ENCODE measurements at places on chromosomes 11 and 22.
A peak's percentile ranks its signal among the peaks of the same experiment; 100 is the strongest.

DNA sequence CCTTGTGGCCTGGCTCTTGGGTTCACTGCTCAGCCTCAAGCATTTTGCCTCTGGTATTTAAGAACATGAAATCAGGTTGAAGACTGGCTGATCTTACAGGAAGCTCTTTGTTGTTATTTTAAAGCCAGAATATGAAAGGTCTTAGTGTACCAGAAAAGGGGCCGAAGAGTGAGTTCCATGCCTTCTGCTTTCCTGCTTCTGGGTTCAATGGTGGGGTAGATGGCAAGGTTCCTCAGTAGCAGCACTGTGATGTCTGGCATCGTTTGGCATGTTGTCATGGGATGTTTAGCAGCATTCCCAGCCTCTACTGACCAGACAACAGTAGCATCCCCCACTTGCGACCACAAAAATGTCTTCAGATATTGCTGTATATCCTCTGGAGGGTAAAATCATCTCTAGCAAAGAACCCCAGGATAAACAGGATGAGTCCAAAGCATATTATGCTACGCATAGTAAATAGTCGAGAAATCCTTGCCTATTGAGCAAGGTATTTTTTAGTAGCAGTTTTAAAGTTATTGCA lies 2.4 kb downstream of the VPS26B start:
- DNase-seq = no peak

DNA sequence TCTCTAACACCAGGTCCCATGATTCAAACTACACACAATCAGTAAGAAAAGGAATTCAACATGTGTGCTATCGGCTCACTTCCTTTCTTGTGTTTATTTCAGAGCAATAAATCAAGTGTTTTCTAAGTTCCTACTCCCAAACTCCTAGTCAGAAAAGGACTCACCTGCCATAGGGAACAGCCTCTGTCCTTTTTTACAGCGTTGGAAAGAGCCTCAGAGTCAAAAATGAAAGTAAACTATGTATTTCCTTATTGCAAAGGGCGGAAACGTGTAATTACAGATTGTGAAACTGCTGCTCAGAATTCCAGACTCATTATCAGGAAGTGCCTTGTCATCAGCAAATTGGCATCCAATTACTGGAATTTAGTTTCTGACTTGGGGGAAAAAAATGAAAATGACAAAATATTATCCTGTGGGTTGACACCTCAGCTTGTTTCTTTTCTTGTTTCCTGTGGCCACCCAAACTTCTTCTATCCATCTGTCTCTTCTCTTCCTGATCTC lies at the start of gene CASP4:
Gene CASP4 (minus strand): TSS at position 220 of the 501 bp plus-strand sequence. CDS start 49 bp downstream, at position 171.
- DNase-seq = peak; percentile 52

DNA sequence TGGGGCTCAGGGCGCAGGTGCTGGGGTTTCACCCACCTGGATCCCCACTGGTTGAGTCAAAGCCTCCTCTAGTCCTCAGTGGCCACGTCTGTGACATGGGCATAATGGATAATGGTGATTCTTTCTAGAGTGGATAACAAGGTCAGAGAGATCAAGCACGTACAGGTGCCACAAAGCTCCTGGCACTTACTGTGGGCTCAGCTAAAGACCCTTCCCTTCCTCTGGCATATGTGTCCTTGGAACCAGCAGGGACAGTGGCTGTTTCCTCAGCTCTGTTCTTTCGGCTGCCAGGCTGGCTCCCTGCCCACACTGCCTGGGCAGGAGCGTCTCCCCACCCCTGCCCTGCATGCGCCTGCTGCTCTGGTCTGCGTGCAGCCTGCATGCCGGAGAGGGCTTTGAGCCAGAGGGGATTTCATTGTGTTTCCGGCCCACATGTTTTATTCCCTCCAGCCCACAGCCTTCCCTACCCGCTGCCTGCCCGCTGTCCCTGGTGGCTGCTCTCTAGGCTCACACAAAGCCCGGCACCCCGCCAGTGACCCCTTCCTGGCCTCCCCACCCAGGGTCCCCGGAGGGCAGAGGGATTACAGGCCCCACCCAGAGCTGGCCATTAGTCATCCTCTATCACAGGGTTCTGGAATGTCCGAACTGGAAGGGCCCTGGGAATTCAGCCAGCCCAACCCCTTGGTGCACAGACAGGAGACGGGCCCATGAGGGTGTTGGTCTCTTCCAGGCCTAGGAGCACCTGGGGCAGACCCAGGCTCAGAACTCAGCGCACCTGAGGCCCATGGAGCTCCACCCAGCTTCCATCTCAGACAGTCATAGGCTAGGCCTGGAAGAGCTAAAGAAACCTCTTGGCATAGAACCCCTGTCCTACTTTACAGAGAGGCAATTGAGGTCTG lies 55.3 kb upstream of the GCAT start:
- DNase-seq = peak; percentile 93

DNA sequence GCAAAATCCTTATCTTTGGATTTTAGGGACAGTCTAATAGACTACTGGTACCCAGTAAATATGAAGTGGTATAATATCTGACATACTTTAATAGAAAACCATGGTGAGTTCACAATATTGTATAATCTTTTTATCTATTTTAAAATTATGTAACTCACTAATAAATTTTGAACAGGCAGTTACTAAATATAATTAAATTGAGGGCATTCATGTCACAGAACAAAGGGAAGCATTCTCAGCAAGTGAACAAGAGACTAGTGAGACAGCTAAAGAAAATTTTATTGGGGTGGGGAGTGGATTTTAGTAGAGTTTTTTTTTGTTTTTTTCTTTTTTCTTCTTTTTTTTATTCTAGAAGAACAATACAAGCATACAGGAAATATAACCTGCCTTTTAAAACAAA lies 55.0 kb downstream of the DNAJC24 start:
- DNase-seq = no peak

DNA sequence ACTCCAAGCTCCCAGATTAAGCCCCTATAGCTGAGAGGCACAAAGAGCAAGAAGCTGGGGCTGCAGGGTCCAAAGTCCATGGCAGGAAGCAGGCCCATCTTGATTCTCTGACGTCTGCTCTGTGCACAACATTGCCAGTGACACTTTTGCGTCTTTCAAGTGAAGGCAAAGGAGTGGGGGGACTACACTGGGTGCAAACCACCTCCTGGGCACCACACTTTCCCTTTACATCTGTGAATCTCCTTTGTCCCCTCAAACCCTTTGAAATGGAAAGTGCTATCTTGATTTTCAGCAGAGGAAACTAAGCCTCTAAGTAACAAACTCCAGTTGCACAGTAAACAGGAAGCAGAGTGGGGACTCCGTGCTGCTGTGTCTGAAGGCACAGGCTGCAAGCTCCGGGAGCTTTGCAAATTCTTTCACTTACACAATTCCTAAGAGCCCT lies 428.0 kb downstream of the LARGE1 start:
- DNase-seq = no peak

- DNase-seq = no peak
Measured at GRCh38 chr22:22431271-22432220, 77.0 kb downstream of the ZNF280B start.

DNA sequence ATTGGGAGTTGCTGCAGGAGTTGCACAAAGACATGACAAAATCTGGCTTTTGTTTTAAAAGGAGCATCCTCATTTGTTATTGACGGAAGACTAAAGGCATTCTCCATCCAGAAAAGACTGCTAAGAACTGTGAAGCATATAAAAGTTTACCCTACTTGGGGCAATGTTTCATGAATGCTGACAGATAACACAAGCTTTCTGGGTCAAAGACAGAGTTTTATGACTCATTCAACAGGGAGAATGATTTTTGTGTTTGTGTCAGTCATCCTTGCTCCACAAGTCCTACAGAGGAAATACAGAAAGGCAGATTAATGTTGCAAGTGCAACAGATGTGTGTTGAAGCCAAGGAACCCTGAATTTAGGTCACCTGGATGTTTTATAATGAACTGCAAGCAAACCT lies 2.5 kb downstream of the GLYATL1 start:
- no peak for DNase-seq

GRCh38 chr11:66612458-66612857 lies 4.0 kb upstream of the RBM14 start:
- DNase-seq = no peak

DNA sequence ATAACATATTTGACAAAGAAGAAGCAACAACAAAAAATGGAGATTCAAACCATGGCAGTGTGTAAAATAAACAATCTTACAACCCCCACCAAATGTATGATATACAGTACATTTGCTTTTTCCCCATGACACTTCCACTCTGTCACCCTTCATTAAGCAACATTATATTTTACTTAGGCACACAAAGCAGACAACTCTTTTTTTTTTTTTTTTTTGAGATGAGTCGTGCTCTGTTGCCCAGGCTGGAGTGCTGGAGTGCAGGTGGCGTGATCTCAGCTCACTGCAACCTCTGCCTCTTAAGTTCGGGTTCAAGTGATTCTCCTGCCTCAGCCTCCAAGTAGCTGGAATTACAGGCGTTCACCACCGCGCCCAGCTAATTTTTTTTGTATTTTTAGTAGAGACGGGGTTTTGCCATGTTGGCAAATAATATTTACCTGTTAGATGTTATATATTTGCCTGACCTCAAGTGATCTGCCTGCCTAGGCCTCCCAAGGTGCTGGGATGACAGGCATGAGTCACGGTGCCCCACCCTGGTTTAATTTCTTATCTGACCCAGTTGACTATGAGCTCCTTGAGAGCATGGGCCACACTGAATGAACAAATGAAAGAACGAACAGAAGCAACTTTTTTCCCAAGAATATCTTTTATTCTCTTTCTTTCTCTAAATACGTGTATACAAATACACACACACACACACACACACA lies 5.5 kb upstream of the PCF11 start:
- no peak for DNase-seq

GRCh38 chr22:30127749-30128166 lies 47.5 kb downstream of the HORMAD2 start:
- DNase-seq = peak; percentile 74

All from NCI-H226 (cell line).